ENCODE measurements at places on chromosomes 6 and 20.

GRCh38 chr6:26250698-26251044 is 114.3 kb upstream of the BTN3A2 start:
- no peak for DNase-seq

DNA sequence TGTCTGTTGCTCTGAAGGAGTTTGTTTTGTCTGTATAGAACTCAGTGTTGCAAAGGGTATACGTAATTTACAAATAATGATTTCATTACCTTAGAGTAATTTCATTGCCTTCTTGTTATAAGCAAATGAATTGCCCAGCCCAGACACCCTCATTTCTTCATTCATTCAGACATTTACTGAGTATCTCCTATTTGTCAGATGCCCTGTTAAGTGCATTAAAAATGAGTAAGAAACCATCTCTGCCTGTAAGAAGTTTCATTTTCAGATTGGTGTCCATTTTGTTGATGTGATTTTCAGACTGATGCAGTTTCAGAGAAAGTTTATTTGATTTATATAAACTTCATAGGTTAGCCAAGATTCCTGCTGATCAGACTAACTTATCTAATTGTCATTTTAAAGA is 429.3 kb downstream of the PHF3 start:
- DNase-seq, result no peak

DNA sequence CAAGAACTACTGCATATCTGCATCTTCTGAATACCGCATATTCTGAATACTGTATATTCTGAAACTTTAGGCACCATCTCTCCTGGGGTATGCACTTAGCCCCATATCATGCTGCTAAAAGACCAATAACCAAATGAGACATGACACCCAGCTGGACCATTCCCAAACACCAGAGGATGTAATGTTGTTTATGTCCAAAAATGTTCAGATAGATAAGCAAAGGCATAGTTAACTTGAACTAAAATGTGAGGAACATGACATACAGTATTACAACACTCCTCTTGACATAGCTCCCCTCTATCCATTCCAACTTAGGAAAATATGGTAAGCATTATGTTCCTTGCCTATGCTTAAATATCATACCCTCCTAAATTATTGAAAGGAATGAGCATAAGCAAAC is 127.3 kb downstream of the TENT5A start:
- DNase-seq, result no peak

DNA sequence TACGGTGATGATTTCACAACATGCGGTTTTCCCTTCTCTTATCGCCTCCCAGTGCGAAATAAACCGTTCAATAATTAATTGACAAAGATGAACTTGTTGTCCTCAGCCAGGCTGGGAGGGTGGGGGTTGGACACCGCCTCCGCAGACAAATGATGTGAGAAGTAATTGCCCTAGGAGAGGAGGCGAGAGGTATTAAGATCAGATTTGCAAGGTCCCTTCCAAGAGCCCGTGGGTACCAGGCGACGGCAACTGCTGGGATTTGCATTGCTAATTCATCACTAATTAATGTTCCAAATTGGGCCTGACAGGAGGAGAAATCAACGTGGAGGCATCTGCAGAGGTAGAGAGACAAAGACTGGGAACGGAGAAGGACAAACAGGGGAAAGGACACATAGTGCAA is 90.2 kb upstream of the CCDC167 start:
- DNase-seq, result no peak

- no peak for DNase-seq
These were observed 72.6 kb downstream of the TFAP2B start for GRCh38 chr6:50891290-50891689.

DNA sequence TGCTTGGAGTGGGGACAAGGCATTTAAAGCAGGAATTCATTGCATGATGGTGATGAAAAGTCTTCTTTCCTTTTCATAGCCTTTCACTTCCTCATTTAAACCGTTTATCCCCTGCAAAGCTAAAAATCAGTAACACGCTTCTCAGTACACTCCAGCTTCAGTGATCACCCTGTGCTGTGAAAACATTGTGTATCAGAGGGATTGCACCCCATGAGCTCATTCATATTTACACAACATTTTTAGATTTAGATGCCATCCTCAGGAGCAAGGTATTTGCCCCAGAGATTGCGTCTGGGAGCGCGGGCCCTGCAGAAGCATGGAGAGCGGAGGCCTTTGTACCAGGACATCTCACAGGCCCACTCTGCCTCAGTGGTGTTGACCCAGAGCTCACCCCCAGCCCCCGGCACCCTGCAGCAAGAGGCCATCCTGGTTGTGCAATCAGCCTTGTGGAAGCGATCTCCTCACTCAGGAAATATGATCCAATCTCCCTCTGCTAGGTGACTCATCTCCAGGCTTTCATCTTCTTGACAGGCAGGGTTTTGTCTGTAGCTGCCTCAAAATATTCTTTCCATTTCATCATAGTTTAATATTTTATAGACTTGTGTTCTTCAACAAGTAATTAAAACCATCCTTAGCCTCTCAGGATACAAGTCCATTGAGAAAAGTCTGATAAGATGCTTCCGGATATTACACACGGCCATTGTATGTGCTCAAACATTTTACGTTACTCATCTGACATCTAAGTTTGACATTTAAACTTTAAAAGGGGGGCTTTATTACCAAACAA is 38.9 kb upstream of the THBS2 start:
- no peak for DNase-seq

GRCh38 chr6:126657561-126658175 is 317.8 kb downstream of the CENPW start:
- no peak for DNase-seq

DNA sequence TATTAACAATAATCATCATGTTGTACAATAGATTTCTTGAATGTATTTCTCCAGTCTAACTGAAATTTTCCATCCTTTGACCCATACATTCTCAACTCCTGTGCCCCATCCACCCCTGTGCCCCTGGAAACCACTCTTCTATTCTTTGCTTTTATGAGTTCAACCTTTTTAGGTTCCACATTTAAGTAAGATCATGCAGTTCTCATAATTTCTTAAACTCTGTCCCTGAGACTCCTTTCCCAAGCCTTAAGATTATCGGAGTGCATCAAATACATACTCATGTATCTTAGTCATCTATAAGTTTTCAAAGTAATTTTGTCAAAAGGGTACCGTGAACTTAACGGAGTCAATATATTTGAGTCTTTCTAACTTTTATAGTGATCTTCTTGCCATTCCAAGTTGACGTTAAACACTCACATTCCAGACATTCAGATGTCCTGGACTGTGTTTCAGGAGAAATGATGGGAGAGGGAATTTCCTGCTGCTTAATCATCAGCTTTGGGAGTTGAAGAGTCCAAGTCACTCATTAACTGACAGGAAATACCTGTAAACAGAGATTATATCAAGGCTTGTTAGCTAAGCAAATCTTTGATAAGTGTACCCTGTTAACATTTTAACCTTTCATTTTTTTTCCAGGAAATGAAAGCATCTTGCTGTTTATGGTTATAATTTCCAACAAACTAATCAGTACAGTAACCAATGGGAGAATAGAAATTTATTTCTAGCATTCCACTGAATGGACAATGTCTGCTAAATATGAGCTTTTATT is 73.3 kb downstream of the ADGRG6 start:
- DNase-seq, result no peak

DNA sequence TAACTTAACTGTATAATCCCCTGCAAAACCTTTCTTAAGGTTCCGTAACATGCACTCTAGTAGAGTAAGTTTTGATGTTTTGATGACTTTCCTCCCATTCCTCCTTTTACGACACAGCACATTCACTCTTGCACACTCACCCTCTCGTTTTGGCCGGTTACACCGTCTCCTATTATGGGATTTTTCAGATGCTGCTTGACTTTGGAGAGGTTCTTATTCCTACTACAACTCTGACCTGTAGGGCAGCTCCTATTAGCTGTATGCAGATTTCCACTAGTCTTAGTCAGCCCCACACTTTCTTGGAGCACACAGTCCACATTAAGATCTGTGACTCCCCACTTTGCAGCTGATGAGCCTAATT is 223.7 kb upstream of the SYNCRIP start:
- DNase-seq, result no peak

DNA sequence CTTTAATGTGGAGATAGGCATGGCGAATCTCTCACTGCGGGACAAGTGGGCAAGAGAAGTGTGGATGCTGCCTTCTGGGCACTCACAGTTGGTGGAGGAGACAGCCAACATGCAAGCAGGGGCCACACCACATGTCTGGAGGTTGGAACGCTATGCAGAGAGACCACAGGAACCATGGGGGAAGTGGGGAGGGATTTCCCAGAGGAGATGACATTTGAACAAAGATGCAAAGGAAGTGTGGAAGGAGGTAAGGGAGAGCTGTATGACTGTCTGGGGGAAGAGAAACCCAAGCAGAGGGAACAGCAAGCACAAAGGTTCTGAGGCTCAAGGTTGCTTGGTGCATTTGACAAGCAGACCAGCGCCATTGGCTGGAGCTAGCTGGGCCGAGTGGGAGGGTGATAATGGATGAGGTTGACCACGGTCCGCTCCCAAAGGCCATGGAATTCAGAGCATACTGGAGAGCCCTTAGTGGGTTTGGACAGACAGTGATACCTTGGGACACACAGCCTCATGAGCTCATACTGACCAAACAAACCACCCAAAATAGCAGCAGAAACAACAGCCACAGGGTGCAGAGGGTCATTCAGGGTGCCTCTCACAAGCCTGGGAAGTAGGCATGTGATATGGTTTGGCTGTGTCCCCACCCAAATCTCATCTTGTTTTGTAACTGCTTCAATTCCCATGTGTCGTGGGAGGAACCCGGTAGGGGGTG is 7.6 kb upstream of the FAM110A start:
- DNase-seq, result no peak

- DNase-seq, result no peak
These were observed 67.6 kb upstream of the BTBD3 start for GRCh38 chr20:11849976-11850670.

DNA sequence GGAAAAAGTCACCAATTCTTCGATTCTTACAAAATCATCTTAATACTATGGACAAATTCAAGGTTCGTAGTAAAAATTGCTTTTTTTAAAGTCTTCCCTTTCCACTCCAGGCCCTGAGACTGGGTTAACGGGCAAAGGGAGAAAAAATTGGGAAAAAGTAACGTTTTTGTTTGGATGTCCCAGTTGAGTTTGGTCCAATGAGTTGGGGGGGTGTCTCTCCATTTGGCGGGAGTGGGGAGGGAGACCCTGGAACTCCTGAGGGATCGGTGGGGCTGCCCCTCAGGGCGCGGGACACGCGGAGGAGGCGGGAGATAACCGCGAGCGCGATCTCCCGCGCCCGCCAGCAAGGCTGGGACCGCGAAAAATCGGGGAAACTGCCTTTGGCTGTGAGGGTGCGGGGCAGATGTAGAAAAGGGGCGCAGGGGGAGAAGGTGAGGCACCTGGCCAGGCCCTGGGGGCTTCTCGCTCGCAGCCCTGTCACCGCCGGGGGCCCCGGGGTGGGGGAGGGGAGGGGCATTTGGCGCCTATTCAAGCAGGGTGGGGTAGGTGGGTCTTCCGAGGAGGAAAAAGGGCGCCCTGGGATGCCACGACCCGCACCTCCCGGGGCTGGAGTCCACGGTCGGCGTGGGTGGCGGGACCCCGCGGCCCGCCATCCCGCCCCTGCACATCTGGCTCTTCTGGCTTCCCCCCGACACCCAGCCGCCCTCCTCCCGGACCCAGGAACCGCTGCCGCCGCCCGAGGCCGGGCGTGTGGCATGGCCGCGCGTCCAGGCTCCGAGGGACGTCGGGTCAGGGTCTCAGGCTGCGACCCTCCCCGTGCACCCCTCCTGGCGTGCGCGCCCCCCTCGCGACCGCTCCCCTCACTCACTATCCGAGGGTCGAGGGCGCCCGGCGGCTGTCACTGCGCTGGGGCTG is 595 bp downstream of the FBXO5 start:
- no peak for DNase-seq

- no peak for DNase-seq
These were observed 22.3 kb downstream of the BNIP5 start for GRCh38 chr6:36314221-36315014.

DNA sequence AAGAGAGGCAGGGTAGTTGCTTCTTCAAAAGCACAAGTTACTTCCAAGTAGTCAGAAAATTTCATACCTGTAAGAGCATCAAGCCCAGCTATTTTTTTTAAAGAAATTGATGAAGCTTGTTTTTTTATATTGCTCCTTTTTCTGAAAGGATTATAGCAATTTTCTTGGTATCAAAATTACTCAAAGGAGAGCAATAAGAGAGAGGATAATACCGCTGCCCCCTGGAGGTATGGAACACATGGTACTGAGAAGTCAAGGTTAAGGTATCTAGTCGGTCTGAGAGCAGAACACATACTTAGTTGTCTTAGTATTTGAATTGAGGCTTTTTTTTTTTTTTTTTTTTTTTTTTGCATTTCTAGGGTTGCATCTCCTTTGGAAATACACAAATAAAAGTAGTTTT is 59.4 kb downstream of the ADGRF5 start:
- DNase-seq, result no peak

DNA sequence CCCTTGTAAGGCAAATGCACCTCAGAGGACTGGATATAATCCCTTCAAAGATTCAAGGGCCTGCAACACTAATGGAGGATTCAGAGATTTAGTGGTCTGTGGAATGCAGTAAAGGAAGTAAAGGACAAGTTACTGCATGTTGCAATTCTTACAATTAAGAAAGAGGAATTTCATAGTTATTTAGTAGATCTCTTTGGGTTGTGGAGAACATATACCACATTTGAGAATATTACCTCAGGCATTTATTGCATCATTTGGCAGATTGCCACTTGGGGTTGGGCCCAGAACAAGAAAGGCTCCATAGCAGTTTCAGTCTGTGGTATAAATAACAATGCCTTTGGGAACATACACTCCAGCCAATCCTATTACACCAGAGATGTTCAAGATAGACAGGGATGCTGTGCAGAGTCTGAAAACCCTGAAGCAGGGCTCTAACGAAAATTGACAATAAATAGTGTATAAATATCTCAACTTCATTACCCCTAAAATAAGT is 20.9 kb upstream of the EPM2A start:
- DNase-seq, result no peak

DNA sequence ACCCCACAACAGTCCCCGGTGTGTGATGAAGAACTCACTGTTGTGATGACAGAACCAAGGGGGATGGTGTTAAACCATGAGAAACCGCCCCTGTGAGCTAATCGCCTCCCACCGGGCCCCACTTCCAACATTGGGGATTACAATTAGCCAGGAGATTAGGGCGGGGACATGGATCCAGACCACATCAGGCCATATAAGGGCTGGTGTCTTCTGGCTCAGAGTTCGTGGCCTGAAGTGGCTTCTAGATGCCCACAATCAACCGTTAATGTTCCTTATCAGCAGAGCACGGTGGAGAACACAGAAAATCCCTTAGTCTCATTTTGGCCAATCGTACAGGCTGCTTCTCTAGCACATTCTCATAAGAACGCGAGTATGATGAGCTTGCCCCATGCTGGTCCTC is 10.9 kb upstream of the MAS1 start:
- no peak for DNase-seq

DNA sequence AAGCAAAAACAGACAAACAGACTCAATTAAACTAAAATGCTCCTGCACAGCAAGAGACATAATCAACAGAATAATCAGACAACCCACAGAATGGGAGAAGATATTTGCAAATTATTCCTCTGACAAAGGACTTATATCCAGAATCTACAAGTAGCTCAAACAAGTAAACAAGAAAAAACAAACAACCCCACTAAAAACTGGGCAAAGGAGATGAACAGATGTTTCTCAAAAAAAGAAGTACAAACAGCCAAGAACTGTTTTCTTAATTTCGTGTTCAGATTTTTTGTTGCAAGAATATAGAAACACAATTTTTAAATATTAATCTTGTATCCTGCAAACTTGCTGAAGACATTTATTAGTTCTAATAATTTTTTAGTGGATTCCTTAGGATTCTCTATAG is 274.1 kb downstream of the BCKDHB start:
- no peak for DNase-seq

All from dorsolateral prefrontal cortex (tissue), 122 donors.